Left cardiac atrium (tissue), 4 donors: ENCODE measurements at places on chromosomes 4 and X. TPM values are rescaled to one million over a fixed set of nuclear protein-coding genes. Genes with fewer than 3 reads are reported as not detected.

The WDR44 gene
- 10.4 TPM for total RNA-seq

The SMAD1 gene
- 10.6 TPM for total RNA-seq

The DCHS2 gene
- total RNA-seq, result not detected

The GRIA3 gene
- total RNA-seq, result 0.65 TPM

The KLHL5 gene
- total RNA-seq, result 19.4 TPM

The RAB41 gene
- total RNA-seq, result not detected

The PABPC1L2B gene
- not detected for total RNA-seq
